ENCODE measurements at places on chromosomes 6 and 20. TPM values are rescaled to one million over a fixed set of nuclear protein-coding genes. Genes with fewer than 3 reads are reported as not detected.

DNA sequence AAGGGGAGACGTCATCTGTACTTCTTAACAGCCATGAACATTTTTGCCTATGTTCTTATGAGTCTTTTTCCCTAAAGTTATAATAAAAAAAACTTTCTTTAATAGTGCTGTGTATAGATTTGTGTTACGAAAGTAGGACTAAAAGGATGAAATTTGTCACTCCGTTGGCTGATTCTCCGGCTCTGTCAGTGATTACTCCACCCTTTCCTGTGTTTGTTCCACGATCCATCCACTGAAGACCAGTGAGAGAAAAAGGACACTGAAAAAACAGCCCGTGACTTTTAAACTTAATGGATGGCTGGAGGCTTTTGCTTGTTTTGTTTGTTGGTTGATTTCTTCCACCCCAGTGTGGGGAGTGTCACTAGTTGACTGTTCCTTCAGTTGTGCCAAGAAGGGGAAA is 232.0 kb upstream of the NOX3 start:
- DNase-seq, result no peak

GRCh38 chr20:51440589-51440988 is 101.9 kb downstream of the NFATC2 start:
- DNase-seq, result no peak

- DNase-seq, result no peak
These were observed 11.5 kb downstream of the ITPR3 start for GRCh38 chr6:33632558-33633039.

- DNase-seq, result no peak
These were observed 127.0 kb downstream of the PKHD1 start for GRCh38 chr6:51960419-51960818.

- no peak for DNase-seq
These were observed 103.6 kb upstream of the BMP2 start for GRCh38 chr20:6663751-6664388.

- no peak for DNase-seq
These were observed 62.2 kb upstream of the KLHL31 start for GRCh38 chr6:53727748-53728147.

The GTSF1L gene
- not detected for polyA plus RNA-seq
